ENCODE measurements at places on chromosomes 3 and 15. TPM values are rescaled to one million over a fixed set of nuclear protein-coding genes. Genes with fewer than 3 reads are reported as not detected.
A peak's percentile ranks its signal among the peaks of the same experiment; 100 is the strongest.

The HEG1 gene
- 4.6 TPM for total RNA-seq

DNA sequence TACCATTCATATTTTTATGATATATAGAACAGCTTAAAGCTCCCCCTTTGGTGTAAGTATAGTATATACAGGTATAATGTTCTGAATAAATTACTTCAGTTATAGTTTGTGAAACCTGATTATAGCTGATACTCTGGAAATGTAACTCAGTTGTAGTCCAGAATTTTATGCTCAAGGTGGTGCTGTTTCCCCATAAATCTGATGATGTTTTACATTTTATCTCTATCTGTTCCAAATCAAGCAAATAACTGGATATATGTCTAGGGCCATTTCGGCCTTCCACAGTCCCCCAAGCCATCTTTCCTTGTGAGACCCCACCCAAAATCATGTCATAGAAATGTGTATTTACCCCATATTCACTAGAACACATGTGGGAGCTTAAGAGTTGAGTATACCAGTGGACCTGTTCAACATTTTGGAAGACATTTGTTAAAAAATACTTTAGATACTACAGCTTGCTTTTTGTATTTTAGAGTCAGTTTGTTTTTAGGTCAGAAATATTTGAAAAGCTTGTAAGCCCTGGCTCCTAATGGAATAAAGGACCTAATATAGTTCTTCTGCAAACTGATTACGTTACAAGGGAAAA, 107.1 kb downstream of the ATG7 start:
- peak; percentile 21 for ATAC-seq

The MAGEL2 gene
- total RNA-seq = not detected

The PAQR5 gene
- total RNA-seq = not detected

All from activated T-helper 17 cell treated with anti-CD3 and anti-CD28 coated beads, Interleukin-2, amount 50 U/mL, for 72 hours (primary cell).